ENCODE measurements at places on chromosomes 2 and 18.
A peak's percentile ranks its signal among the peaks of the same experiment; 100 is the strongest.

DNA sequence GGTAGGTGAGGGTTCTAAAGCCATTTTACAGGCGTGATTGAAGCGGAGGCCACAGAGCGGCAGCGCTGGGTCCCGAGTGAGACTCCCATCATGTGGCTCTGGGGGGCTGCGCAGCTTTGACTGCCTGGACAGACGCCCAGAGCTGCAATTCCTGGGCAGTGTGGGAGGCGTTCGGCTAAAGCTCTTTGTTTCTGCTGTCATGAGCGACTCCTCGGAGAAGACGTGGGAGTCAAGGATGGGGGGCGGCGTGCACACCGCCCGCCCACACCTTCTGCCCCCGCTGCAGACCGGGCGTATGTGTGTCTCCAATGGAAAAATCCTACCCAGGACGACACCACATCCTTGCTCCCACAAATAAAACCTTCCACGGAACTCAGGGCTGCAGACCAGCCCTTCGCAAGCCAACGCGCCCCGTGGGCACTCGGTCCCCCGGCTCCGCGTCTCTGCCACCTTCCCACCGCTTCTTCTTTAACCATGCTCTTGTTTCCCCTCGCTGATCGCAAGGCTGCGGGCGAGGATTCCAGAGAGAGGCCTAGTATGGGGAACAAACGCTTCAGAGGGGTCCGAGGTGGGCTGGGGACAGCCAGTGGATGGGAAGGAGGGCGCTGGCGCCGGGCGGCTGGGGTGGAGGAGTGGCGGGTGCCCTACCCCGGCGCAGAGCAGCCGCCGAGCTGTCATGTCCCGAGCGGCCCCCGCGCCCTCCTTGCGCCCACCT, 680 bp upstream of the LBH start:
- no peak for DNase-seq

GRCh38 chr2:124027182-124027581, 2.1 kb downstream of the CNTNAP5 start:
- DNase-seq: peak; percentile 33

DNA sequence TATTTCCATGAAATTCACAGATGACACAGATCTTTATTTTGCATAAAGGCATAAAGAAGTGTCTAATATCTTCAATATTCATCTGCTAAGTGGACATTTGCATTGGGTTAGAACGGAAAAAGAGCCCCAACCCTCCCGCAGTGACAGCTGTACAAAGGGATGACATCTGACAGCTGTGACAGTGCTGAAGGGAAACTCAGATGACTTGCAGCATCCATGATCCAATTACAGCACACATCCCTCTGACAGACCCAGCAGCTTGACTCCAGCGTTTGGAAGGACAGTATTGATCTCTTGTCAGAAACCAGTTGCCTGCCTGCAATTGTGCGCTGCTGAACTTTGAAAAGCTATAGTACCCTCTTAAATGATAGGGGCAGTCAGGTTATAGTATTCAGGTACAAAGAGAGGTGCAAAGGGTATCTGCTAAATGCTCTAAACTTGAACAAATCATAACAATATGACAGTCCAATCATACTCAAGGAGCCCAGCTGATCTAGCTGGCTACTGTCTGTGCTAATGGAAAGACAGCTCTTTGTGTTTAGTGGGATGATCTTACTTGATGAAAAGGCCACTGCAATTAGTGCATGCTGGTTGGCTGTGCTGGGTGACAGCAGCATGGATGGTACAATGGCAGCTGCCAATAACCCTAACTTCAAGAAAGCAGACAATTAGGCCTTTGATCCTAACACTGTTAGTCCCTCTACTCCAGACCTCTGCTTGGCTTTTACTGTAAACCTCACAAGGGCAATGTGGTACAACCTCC, 599.2 kb downstream of the NR4A2 start:
- DNase-seq: no peak

GRCh38 chr2:199704358-199705238, 146.4 kb downstream of the FTCDNL1 start:
- DNase-seq: peak; percentile 21

- DNase-seq: no peak
These were observed 38.4 kb upstream of the HDAC4 start for GRCh38 chr2:239438995-239439753.

GRCh38 chr2:80361904-80362303, 57.4 kb upstream of the LRRTM1 start:
- DNase-seq: no peak

GRCh38 chr18:24187689-24188088, 48.8 kb downstream of the CABYR start:
- DNase-seq: no peak

- no peak for DNase-seq
These were observed 1.3 kb downstream of the HSPD1 start for GRCh38 chr2:197498235-197498936.

- no peak for DNase-seq
These were observed 85.3 kb downstream of the CAPN13 start for GRCh38 chr2:30721668-30722647.

DNA sequence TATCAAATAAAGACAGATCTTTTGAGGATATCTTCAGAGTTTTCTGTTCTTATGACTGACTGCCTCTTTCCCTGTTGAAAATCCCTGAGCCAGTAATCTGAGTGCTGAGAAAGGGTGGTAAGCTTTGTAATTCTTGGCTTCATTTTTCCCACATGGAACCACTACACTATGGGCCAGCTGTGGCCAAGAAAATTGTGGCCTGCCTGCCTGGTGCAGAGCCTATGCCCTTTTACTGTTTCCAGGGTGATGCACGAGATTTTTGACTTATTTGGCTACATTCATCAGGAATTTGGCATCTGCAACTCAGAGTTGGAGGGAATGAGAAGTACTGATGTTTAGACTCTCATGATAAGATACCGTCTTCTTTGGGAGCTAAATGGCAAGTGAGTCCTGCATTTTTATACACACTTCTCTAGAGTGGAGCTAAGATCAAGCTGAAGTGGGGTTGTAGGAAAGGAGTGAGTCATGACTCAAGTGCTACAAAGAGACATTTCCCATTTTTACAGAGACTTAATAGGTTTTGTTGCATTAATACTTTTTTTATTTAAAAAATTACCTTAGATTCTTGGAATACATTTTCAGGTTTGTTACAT, 328.2 kb upstream of the CDH7 start:
- no peak for DNase-seq

- DNase-seq: peak; percentile 65
These were observed 368.4 kb downstream of the MTX2 start for GRCh38 chr2:176637486-176638166.

GRCh38 chr2:118834440-118834810, 13.0 kb downstream of the EN1 start:
- no peak for DNase-seq

GRCh38 chr2:215002500-215002899, 135.9 kb downstream of the ABCA12 start:
- DNase-seq: no peak

DNA sequence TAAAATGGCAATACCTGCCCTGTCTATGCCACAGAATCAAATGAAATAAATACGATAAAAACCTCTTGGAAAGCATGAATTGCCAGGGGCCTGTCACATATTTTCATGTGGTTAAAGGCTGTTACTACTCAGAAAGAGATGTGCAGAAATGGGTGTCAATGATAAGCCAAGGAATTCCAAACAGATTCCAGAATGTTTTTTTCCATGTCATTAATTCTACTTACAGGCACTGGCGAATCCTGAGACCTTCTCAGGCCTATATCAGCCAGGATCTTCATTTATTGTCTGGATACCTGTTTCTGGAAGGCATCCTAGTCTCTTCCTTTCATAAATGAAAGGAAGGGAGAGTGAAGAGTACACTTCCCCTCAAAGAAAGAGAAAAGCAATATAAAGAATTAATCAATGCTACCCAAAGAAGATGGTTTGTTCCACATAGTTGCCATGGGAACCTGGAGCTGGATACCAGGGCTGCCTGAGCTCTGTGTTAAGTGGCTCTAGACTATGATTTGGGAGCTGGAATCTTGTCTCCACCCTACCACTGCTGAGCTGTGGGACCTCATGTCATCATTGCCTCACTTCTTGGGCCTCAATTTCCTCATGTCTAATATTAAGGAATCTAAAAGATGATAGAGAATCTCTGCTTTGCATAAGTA, 335.1 kb upstream of the SKOR2 start:
- DNase-seq: no peak

GRCh38 chr2:26576565-26577441, 64.4 kb downstream of the CIB4 start:
- no peak for DNase-seq

GRCh38 chr2:240136013-240136670, at the start of gene COPS9:
Gene COPS9 (minus strand): TSS chr2:240136305. CDS start chr2:240136284, 21 bp downstream.
- peak; percentile 91 for DNase-seq
